Glutamatergic neuron (in vitro differentiated cells): ENCODE measurements at places on chromosomes 4 and X. TPM values are rescaled to one million over a fixed set of nuclear protein-coding genes. Genes with fewer than 3 reads are reported as not detected.

GRCh38 chr4:142363686-142364085, 482.4 kb downstream of the INPP4B start:
- no peak for DNase-seq

DNA sequence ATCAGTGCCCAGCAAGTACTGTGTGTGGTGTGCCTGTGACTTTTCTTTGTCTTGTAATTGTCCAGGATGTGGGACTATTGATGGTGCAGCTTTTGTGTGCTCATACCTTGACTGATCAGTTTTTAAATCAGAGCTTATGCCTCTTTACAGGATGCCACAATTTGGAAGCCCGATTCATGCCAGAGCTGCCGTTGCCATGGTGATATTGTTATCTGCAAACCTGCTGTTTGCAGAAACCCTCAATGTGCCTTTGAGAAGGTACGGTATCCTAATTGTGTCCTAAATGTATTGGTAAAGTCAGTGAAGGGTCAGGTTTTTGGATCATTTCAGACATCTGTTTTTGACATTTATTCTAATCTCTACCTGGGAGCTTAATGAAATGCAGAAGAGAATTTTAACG, 180.2 kb downstream of the FRAS1 start:
- no peak for DNase-seq

- no peak for DNase-seq
Measured at GRCh38 chrX:26722666-26723428, 506.9 kb downstream of the MAGEB5 start.

DNA sequence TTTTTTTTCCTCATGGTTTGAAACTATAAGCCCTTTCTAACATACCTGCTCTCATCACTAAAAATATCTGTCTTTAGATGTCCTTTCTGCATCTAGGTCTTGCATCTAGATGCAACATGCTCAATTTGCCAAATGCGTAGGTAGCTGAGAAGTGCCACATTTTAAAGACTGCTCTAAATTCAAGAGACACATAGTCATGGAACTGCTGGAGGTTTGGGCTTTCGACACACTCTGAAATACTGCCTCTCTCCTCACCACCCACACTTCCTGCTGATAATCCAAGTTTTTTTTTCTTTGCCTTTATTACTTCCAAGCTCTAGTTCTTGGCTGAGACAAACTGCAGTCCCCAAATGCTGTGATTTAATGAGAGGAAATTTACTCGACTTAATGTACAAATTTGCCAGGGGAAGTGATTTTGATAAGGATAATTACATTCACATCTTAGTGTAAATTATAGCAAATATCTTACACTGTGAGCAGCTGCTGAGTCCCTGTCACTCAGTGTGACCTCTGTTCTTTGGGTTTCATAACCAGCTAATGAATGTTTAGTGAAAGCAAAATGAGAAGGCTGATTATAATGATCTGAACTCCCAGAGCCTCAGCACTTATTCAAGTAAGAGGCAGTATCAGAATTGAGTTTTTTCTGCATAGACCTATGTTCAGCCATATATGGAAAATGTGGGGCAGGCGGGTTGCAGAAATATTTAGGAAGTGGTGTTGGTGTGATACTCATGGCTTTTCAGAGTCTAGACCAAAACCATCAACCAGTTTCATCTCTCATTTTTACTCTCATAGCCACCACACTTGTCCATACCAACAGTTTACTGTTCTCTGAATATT, 31.3 kb downstream of the DRD5 start:
- DNase-seq = no peak

DNA sequence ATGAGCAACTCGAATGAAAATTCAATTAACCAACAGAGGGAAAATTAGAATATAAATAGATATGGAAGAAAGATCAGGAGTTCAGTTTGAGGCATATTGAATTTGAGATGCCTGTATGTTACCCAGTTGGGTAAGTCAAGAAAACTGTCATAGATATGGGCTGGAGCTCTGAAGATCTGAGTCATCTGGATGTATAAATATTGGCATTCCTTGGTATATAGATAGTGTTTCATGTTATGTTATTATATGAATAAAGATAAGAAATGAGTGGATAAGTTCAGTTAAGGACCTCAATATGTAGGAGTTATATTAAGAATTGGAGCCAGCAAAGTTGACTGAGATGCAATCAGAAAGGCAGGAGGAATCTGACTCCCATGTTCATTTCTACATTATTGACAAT, 543.6 kb upstream of the SMIM31 start:
- no peak for DNase-seq

DNA sequence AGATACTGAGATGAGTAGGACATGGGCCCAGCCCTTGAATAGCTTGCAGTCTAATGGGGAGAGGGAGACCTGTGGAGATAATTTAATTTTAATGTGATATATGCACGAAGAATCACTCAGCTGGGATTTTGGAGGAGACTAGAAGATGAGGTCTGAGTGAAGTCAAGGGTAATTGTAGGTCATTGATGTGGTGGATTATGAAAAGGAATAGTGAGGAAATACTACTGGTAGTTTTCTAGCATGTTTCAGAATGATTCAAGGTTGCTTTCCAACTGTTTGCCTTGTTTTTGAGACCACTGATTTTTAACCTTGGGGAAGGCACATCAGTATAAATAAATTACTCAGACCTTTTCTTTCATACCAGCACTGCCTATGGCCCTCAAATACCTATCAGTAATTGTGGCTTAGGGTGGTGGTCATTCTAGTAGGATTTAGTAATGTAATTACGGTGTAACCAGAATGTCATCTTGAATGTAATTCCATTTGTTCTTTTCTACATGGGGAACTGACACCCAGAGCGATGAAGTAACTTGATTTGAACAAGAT, 25.6 kb downstream of the PTTG2 start:
- DNase-seq = no peak

- DNase-seq = no peak
Measured at GRCh38 chr4:164212134-164212533, 541.8 kb upstream of the SMIM31 start.

DNA sequence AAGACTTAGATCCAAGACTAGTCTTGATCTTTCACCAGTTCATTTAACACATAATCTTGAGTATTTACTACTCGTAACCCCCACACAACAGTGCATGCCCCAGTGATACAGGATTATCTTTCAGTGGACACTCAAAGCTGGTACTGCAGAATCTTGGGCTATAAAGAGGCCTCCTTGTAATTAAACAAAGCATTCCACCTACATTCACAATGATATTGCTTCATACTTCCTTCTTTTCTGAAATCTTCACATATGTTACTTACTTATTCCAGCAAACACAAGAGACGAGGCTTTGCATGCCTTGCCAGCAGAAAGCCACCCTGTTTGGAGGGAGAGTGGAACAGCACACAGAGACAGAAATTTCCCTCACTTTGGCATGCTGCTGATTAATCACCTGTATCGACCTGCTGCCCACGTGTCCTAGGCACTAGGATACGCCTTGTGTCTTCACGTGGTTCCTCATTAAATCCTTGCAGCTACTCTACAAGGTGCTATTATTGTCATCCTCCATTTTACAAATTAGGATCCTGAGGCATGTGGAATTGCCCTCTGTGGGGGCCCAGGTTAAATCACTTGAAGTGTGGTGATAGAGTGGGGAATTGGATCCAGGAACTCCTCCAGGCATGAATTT, 77.3 kb downstream of the FAM184B start:
- no peak for DNase-seq

DNA sequence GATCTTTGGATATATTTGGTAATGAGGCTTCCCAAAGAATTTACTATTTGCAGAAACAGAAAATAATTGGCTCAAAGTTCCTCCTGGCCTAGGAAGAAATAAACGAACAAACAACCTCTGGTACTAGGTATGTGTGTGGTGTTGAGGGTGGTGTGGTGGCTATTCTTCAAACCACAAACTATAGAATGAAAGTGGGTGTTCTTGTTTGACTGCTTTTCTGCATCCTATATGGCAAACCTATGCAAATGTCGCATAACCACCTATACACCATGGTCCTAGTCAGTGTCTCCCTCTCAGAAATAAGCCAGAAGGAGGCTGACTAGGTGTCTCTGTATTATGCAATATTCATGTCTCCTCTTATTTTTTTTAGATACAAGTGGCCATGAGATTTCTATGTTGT, 106.6 kb upstream of the PCDH18 start:
- no peak for DNase-seq

- peak; percentile 68 for DNase-seq
Measured at GRCh38 chrX:22192419-22193060, 80.2 kb upstream of the CBLL2 start.

DNA sequence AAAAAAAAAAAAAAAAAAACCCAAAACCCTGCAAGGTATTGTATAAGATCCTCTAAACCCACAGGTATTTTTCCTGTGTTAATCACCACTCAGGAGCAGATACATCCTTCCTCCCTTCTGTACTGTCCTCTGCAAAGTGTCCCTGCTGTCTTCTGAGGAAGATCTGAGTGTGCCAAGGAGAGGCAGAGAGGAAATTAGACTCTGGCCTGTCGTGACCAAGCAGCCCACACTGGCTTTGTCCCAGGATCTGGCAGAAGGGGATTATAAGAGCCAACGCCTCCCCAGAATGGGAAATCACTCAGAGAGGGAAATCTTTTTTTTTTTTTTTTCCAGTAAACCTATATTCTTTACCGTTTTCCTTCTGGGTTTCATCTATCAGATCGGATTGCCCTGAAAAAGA, 39.6 kb downstream of the PTCHD1 start:
- no peak for DNase-seq

GRCh38 chrX:107744868-107745267, 30.7 kb downstream of the TSC22D3 start:
- DNase-seq = no peak

- no peak for DNase-seq
Measured at GRCh38 chr4:6848717-6849305, 60.8 kb upstream of the TBC1D14 start.

GRCh38 chr4:43374216-43374751, 481.8 kb downstream of the GRXCR1 start:
- DNase-seq = no peak

- no peak for DNase-seq
Measured at GRCh38 chr4:5237086-5237660, 185.9 kb downstream of the STK32B start.

GRCh38 chr4:126396703-126397102, 1081.9 kb downstream of the FAT4 start:
- no peak for DNase-seq

- DNase-seq = no peak
Measured at GRCh38 chr4:64095398-64095797, 313.9 kb downstream of the TECRL start.

DNA sequence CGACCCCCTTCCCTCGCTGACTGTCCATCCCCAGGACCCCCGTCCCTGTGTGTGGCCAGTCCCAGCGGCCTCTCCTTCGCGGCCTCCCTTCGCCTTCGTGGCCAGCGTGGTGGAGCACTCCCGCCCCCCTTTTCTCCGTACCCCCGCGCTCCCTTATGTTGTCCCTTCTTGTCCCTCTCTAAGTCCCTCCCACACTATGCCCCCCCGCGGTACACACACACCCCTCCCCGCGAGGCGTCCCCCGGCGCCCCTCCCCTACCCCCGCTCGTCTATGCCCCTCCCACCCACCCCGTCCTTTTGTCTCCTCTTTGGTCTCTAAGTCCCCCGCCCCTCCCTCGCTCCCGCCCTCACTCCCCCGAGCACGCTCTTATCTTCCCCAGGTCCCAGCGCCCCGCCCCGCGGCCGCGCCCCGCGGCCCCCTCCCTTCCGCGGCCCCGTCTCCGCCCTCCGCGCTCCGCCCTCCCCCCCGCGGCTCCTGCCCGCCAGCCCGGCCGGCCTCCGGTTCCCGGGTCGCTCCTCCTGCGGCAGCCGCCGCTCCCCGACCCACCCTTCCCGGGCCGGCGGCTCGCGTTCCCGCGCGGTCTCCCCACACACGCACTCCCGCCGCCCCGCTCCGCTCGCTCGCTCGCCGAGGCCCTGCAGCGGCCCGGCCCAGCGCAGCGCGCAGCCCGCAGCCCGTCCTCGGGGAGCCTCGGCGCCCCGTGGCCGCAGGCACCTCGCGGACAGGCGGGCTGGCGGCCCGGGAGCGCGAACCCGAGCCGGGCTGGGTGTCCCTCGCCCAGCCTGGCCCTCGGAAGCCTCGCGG, 26.3 kb downstream of the UTP14A start:
- peak; percentile 86 for DNase-seq

DNA sequence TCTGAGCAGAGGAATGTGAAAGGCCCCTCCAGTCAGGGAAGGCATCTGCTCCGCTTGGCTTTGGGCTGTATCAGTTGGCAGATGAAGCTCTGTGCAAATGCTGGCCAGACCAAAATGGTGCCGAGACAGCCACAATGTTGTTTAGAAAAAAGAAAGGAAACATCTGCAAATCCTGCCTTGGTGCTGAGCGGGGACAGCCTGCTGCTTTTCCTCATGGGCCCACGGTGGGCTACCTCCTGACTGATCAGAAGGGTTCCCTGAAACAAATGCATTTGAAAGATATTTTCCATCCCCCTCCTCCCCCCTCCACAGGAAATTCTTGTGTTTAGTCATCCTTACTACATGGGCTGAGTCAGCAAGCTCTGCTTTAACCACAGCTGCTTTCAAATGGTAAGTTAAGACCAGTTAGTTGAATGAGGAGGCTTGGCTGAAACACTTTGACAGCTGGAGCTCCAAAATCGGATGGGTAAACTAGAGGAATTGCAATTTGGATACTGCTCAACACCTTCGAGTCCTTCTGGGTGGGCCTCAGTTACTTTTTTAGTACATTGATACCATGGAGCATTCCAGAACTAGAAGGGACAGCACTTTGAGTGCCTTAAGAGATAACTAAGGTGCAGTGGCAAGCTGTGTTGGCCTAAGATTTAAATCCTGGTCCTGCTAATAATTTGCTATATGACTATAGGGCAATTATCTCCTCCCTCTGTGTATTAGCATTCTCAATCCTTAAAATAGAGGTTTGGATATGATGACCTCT, 36.0 kb downstream of the PLAC1 start:
- DNase-seq = no peak

- peak; percentile 3 for DNase-seq
Measured at GRCh38 chrX:267771-268261, 13.4 kb upstream of the PLCXD1 start.

DNA sequence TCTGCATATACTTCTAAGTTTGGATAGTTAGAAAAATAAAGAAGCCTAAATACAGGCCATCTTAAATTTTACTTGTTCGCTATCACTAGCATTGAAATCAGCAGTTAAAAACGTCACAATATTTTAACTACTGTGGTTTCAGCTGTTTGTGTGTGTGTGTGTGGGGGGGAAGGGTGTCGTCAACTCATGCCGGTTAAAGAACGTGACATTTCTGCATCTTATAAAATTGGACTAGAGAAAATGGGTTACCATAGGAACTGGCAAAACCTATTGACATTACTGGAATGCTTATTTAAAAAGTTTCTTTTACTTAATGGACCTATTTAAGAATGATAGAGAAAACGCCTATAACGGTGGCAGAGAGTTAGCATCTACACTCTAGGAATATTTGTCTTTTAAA, 1.2 kb upstream of the CNKSR2 start:
- DNase-seq = no peak

- DNase-seq = no peak
Measured at GRCh38 chr4:149279776-149280175, 535.9 kb downstream of the IQCM start.

Gene GSX2
- total RNA-seq = not detected

Gene PWWP3B
- total RNA-seq = 0.78 TPM

Gene CNGA2
- not detected for total RNA-seq

Gene XK
- 7.4 TPM for total RNA-seq

Gene ETDB
- not detected for total RNA-seq

Gene ZNF185
- 1.1 TPM for total RNA-seq

Gene PHEX
- 0.17 TPM for total RNA-seq

Gene XPNPEP2
- total RNA-seq = not detected

Gene STK26
- total RNA-seq = 1.7 TPM

Gene FSTL5
- total RNA-seq = 9.2 TPM

Gene NAT8L
- 8.3 TPM for total RNA-seq

Gene RBM47
- total RNA-seq = 0.98 TPM

Gene TCEAL9
- total RNA-seq = 27.0 TPM

Gene ADH7
- not detected for total RNA-seq
